GM10248 (cell line): ENCODE measurements at places on chromosomes 6 and 20.

DNA sequence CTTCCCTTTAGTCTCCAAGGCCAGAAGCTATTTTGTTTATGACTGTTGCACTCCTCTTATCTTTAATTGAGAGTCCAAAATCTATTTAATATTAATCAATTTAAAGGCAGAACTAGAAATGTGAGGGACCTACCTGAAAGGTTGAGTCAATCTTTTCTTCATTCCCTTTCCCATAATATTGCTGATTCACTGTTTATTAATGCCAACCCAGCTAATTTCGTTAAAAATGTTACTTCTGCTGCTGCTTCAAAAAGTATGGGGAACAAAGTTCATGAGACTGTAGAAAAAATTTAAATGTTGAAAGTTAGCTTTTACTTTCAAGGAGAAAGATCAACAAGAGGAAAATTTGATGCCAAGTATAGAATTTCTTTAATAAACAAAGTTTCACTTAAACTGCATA, 365.3 kb downstream of the TENT5A start:
- DNase-seq, result no peak

- DNase-seq, result no peak
Measured at GRCh38 chr6:131255434-131255833, 120.2 kb downstream of the AKAP7 start.

DNA sequence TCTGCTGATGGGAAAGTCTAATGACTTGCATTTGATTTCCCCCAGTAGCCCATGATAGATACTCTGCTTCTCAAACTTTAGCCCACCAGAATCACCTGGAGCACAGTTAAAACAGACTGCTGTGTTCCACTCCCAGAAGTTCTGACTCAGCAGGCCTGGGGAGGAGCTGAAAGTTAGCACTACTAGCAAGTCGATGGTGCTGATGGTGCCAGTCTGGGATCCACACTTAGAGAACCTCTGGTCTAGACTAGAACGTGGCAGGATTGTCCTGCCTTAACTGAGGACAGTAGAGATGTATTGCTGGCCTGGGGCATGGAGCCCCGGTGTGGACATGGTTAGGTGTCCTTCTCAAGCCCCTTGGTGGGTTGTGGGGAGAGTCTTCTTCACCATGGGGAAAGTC, 8.7 kb downstream of the TOX2 start:
- DNase-seq, result no peak

GRCh38 chr20:25497586-25498279, 87.6 kb downstream of the NINL start:
- no peak for DNase-seq

DNA sequence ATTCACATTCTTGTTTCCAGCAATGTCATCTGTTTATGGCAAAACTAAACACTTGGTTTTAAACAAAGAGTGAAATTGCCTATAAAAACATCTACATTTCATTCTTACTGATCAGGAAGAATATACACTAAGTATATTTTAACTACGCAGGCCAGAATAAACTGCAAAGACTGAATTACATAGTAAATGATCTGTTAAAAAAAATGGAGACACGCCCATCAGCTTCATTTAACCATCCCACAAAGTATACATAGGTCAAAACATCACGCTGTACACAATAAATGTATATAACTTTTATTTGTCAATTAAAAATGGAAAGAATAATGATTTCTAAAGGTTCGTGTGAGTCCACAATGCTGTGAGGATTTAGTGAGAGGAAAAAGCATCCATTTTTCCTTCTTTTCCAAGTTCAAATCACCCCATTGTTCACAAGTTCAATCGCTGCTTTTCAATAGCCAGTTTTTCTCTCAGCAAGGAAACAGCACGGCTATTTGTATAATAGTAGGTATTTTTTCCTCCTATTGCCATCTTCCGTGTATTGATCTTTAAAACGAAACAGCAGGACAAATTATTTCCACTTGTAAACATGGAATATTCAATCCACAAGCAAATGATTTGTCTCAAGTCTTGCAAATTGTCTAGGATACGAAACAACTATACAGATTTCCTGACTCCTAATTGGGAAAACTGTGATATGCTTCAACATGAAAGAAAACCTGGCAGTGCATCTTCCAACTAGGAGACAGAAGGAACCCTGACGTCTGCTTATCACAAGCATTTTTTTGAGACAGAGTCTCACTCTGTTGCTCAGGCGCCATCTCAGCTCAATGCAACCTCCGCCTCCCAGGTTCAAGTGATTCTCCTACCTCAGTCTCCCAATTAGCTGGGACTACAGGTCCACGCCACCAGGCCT, 10.6 kb downstream of the SFT2D1 start:
- no peak for DNase-seq

GRCh38 chr6:143286251-143286795, 164.2 kb downstream of the ADAT2 start:
- no peak for DNase-seq

- no peak for DNase-seq
Measured at GRCh38 chr20:2705931-2706645, 13.5 kb downstream of the EBF4 start.

DNA sequence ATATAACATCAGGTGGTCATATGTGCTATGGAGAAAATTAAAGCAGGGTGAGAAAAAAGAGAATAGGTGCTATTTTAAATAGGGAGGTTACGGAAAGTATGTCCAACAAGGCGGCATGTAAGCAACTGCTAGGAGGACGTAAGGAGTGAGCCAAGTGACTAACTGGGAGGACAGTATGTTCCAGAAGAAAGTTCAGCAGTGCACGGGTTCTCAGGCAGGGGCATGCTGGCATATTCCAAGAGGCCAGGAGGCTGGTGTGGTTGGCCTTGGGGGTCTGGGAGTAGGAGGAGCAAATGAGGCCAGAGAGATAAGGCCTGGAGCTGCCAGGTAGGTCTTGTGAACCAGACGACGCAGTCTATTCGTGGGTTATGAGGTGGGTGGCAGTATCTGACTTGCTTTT, 112.4 kb downstream of the ARMC2 start:
- DNase-seq, result no peak

DNA sequence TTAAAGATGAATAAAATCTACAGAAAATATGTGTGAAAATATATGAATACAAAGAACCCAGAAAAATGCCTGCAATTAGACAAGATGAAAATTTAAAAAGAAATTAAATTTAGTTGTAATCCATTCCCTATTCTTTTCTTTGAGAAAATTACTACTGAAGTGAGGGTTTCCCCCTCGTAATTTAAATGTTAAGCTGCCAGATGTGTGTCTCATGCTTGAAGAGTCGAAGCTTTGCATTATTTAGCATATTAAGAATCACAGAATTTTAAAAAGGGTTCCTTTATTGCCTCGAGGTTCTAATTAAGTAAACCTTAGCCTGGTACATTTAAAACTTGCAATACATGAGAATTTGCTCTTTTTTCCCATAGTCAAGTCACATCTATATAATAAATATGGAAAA, 630.1 kb downstream of the TFAP2A start:
- no peak for DNase-seq

DNA sequence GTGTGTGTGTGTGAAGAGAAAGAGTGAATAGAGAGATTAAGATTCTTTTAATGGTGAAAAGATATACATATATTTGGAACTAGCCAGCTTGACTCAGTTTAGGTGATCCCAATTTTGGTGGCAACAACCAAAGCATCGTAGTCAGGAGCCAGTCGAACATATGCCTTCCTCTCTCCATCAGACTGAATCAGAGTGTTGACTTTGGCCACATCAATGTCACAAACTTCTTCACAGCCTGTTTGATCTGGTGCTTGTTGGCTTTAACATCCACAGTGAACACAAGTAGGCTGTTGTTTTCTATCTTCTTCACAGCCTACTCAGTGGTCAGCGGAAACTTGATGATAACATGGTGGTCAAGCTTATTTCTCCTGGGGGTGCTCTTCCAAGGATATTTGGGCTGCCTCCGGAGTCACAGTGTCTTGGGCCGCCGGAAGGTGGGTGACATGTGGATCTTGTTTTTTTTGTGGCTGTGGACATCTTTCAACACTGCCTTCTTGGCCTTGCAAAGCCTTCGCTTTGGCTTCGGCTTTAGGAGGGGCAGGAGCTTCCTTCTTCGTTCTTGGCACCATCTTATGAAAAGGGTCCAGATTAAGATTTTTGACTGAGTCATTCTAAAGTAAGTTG, 3.4 kb downstream of the HLA-F start:
- DNase-seq, result no peak

- DNase-seq, result no peak
Measured at GRCh38 chr6:1317302-1317815, 5.5 kb downstream of the FOXQ1 start.

- peak; percentile 4 for DNase-seq
Measured at GRCh38 chr20:23587631-23588030, 18.1 kb downstream of the CST9 start.

DNA sequence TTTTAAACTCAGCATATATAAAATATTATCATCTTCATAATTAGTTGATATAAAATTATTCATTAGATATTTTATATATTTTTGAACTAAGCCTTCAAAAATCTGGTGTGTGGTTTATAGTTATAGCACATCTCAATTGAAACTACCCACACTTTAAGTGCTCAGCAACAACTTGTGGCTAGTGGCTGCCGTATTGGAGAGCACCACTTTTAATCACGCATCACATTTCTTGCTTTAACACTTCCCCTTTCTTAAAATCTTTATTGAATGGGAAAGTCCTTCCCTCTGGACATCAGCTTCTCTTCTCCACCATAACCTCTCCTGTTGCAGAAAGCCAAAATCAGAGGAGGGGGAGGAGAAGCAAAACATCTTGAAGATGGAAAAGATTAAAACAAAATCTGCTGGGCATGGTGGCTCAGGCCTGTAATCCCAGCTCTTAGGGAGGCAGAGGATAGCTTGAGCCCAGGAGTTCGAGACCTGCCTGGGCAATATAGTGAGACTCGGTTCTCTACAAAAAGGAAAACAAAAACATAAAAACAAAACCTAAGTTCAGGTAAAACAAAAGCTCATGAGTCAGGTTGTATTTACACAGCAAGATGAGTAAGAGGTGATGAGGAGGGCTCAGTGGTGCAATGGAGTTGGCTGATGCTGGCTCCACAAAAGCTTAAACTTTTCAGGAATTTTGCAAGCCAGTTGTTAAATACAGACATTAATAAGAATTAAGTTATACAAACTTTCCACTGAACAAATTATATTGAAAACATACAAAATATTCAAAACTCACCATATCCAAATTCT, 237.0 kb upstream of the SUPT3H start:
- no peak for DNase-seq

- DNase-seq, result no peak
Measured at GRCh38 chr6:35640017-35640664, 48.6 kb downstream of the FKBP5 start.

DNA sequence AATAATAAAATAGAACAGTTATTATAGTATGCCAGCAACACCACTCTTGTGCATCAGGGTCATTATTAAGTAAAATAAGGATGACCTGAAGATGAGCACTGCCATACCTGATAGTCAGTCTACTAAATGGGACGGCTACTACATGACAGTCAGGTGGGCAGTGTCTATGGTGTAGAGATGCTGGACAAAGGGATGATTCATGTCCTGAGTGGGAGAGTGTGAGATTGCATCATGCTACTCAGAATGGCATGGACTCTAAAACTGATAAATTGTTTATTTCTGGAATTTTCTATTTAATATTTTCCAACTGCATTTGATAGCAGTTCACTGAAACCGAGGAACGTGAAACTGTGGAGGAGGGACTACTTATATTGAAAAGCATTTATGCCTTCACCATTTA, 38.8 kb downstream of the SNX9 start:
- no peak for DNase-seq

DNA sequence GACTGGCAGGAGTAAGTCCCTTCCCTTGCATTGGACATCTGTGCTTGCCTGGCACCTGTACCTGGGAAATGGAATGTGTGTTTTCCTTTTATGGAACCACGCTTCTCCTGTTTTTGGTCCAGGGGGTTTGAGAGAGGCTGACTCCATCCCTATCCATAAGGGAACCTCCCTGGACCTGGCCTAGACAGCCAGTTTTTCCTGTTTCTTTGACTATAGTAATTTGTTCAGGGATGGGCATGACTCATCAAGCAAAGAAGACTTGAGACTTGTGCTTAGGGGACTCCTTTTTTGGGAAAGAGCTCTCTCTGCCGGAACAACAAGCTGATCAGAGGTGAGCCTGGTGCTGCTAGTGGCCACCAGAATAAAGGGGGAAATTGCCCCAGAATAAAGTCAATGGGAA, 393.8 kb downstream of the CDH26 start:
- no peak for DNase-seq

DNA sequence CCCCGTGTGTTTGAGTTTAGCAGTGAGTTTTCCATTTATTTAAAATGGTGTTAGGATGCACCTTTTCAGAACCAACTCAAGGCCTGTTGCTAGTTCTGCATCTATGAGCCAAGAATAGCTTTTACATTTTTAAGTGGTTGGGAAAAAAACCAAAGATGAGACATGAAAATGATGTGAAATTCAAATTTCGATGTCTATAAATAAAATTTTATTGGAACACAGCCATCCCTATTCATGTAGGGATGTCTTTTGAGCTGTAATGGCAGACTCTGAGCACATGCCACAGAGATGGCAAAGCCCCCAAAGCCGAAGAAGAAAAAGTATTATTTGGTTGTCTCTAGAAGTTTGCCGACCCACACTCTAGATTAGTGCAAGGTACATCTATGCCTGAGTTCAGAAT, 5.0 kb upstream of the NEDD9 start:
- no peak for DNase-seq

DNA sequence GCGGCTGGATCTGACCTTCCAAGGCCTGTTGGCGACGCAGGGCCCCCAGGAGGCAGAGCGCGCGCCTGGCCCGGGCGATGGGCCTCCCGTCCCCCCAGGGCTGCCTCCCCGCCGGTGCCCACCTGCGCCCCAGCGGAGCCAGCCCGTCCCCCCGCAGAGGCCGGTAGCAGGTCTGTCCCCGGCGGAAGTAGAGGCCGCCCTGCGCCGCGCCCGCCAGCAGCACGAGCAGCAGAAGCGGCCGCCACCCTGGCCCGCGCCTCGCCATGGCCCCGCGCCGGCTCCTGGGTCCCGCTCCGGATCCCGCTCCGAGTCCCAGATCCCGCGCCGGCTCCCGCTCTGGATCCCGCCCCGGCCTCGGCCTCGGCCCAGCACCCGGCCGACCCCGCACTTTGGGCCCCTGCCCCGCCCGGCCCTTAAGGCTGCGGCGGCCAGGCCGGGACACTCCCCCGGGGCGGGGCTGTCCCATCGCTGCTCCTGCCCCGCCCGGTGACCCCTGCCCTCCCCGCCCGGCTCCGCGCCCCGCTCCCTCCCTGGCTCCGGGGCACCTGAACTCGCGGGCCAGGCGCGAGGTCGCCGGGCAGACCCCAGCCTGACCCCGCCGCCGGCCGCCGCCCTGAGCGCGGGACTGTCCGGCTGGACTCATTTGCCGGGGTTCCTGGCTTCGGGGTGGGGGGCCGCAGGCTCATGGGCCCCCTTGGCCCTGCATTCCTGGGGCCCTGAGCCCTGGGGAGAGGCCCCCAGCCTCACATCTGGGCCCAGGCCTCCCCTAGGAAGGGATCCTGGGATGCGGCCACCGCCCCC, at the start of gene CTSZ:
Gene CTSZ (minus strand): TSS at position 391 of the 801 bp plus-strand sequence. CDS start 126 bp downstream, at position 265.
- peak; percentile 83 for DNase-seq

- no peak for DNase-seq
Measured at GRCh38 chr20:1446536-1446935, 20.1 kb downstream of the NSFL1C start.
